ENCODE measurements at places on chromosomes 12 and 14. TPM values are rescaled to one million over a fixed set of nuclear protein-coding genes. Genes with fewer than 3 reads are reported as not detected.

VDR gene
- 23.4 TPM for total RNA-seq

SLC5A8 gene
- not detected for total RNA-seq

FGF23 gene
- not detected for total RNA-seq

PDE6H gene
- not detected for total RNA-seq

OTX2 gene
- not detected for total RNA-seq

RDH12 gene
- not detected for total RNA-seq

SDR9C7 gene
- not detected for total RNA-seq

DNA sequence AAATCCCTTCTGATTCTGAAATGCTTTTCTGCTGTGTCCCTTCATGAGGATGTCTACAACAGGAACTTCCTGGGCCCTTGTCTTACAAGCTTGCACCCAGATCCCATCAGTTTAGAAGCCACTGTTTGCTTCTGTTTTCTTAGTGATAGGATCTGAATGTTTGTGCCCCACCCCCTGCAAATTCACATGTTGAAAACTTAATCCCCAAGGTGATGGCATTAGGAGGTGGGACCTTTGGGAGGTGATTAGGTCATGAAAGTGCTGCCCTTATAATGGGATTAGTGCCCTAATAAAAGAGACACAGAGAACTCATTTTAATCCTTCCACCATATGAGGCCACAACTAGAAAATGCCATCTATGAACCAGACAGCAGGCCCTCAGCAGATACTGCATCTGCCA lies 36.0 kb upstream of the GNPNAT1 start:
- no peak for DNase-seq

DNA sequence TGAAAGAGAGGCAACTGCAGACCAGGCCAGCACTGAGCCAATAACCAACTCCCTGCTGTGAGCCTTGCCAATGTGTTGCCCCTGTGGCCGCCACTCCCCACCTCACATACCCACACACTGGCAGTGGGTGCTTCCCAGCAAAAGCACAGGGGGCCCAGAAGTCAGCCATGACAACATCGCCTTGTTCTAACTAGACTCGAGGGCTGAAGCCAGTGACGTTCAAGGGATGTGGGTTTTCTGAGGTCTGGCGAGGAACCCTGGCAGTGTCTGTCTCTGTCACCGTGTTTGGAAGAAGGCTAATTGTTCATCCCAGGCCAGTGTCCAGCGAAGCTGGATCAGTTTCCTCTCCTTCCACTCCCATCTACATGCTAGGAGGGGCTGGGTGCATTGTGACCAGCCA lies 311.8 kb upstream of the AMIGO2 start:
- no peak for DNase-seq

GRCh38 chr12:101501410-101501995 lies 26.4 kb downstream of the SPIC start:
- peak; percentile 20 for DNase-seq

DNA sequence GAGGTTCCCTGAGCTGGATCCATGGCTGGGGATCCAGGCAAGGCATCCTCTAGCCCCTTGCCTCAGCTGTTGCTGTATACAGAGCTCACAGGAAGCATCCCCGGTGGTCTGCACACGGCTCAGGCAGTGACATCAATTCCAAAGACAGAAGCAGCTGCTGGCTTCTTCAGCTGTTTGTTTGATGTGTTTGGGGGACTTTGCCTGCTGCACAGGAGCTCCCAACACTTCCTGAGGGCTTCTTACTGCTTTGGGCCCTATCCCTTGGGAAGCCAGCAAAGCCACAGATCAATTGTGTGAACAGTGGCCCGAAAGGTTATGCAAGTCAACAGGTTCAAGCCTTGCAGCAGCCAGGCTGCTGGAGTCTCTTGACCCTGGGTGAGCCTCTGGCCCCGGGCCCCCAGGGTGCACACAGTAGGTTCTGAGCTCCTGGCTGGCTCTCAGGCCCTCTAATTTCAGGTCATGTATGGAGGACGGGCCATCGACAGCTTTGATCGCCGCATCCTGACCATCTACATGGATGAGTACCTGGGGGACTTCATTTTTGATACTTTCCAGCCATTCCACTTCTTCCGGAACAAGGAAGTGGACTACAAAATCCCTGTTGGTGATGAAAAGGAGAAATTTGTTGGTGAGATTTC lies 42.6 kb downstream of the CCDC92 start:
- DNase-seq, result no peak

DNA sequence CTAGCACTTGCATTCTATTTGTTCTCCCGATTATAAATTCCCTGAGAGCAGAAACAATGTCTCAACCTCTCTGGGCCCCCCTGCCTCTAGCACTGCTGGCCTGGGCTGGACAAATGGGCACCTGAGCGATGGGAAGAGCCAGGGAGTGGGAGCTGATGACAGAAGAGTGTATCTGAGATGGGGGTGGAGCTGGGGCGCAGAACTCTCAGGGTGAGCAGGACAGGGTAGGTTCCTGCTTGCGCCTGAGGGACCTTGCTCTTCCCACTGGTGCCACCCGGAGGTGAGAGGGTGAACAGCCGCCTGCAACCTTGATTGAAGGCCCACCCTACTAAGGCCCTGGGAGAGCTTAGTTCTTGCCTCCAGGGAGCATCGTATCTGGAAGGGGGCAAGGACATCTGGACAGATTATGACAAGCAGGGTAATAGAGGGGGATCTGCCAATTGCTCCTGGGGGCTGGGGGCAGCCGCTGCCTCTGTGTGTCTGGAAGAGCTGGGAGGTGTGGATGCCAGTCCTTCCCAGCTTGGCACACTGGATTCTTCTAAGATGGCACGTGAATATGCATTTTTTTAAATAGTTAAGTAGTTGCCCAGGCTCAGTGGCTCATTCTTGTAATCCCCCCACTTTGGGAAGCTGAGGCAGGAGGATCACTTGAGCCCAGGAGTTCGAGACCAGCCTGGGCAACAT lies 43.0 kb upstream of the TSPAN9 start:
- DNase-seq, result peak; percentile 59

DNA sequence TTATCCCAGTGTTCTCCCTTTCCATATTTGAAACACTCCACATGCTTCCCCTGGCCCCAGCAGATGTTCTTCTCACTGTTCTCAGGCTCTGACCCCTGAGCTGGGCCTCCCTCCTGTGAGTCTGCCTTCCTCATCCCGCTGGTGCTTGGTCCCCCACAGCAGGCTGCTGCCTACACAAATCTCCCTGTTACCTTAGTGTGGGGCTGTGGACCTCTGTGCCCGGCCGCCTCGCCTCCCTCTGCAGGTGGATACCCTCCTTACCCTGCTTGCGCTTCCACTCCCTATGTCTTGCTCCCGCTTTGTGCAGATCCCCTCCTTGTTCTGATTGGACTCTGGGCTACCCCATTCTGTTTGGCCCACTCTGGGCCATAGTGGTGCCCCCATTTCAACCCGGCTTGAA lies 6.9 kb downstream of the DERA start:
- DNase-seq, result no peak

DNA sequence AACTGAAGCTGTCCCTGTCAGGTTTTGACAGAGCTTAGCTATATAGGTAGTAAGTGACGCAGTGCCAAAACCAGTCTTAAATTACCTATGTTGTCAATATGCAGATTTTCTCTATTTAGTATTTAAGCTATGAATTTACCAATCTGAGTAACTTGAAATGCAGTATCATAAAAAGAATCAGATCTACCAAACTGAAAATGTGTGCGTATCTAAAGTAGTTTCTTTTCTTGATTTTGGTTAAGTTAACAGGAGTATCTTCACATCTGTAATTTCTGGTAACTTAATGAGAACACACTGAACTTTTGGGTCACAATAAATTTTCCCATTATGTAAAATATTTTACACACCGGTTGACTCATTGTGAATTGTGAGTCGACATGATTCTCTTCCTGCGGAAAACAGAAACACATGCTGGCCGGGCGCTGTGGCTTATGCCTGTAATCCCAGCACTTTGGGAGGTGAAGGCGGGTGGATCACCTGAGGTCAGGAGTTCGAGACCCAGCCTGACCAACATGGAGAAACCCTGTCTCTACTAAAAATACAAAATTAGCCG lies 45.1 kb downstream of the TRAF3 start:
- DNase-seq, result no peak

Data from MCF 10A (cell line).